AG09309 (cell line): ENCODE measurements at places on chromosomes 12 and 14.

DNA sequence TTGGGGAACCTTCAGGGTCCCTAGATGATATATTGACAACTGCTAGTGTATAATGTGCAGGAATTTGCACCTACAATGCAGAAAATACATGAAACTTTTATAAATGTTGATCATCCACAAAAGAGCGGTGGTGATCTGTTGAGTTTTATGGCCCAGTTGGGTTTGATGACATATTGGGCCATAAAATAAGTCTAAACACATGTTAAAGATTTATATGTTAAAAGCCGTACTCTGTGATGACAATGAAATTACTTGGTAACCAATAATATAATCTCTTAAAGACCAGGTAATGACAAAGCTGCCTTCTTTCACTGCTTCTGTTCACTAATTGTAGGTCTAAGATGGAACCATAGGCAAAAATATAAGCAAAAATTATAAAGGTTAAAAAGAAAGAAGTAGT is 61.6 kb downstream of the TMTC1 start:
- no peak for DNase-seq

- DNase-seq, result no peak
Measured at GRCh38 chr12:128643155-128643554, 180.6 kb downstream of the SLC15A4 start.

DNA sequence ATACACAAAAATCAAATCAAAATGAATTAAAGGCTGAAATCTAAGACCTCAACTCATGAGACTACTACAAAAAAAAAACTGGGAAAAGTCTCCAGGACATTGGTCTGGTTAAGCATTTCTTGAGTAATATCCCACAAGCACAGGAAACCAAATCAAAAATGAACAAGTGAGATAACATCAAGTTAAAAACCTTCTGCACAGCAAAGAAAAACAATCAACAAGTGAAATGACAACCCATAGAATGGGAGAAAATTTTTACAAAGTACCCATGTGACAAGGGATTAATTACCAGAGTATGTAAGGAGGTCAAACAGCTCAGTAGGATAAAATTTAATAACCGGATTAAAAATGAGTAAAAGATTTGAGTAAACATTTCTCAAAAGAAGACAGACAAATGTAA is 338.7 kb downstream of the SLC16A7 start:
- DNase-seq, result no peak

GRCh38 chr14:104396682-104397470 is 182.7 kb upstream of the C14orf180 start:
- no peak for DNase-seq

GRCh38 chr12:32052212-32052713 is 54.4 kb upstream of the BICD1 start:
- DNase-seq, result no peak

GRCh38 chr12:81034926-81035325 is 43.0 kb upstream of the ACSS3 start:
- no peak for DNase-seq

- no peak for DNase-seq
Measured at GRCh38 chr12:122929812-122930211, 33.9 kb upstream of the VPS37B start.

DNA sequence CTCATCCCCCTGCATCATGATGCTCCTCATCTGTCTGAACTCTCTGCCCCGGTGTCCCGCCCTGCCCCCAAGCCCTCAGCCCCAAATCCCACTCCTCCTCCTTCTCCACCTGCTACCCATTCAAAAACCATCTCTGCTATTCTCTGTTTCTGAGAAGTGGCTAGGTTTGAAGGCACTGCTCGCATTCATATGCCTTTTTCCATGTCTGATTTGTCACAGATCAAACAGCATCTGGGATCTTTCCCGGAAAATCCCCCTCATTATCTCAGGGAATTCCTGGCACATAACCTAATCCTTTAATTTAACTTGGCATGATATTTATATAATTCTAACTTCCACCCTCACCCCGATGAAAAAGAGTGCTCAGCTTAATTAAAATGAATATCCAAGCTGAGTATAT is 3.3 kb upstream of the ADAM20 start:
- no peak for DNase-seq

GRCh38 chr14:89330236-89331002 is 86.6 kb downstream of the FOXN3 start:
- DNase-seq, result peak; percentile 72

DNA sequence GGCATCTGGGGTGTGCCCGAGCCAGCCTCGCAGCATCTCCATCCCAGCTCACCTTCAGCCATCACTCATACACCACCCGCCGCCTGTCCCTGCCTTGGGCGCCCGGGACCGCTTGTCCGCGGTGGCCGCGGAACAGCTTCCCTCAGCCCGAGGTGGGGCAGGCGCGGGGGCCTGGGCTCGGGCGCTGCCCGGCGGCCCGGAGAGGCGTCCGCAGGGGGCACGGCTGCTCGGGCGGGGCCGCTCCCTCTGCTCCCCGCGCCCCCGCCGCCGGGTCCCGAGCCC is 430 bp downstream of the SLC41A2 start:
- no peak for DNase-seq

DNA sequence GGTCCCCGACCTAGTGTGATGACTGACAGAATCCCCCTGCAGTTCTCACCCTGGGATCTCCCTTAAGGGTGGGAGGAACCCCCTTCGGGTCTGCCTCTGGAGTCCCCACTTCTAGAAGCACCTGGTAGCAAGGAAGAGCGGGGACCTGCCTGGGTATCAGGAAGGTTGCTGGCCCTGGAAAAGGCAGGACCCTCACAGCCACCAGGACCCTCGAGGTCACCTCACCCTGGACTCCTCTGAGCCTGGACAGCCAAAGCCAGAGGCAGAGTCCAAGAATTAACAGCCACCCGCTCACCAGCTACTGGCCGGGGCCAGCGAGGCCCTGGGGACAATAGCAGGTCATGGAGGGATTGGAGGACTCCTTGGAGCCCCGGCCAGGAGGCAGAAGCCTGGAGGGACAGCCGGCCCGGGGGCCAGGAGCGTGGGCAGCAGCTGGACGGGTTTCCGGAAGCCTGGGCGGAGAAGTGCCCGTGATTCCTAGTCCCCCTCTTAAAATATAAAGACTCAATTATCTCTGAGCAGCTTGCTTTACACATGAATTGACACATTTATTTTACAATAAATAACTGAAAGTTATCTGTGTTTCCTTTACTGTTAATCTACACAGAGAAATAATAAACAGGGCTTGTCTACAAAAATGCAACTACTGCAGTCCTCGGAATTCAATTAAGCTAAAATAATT is 17.5 kb downstream of the BCL11B start:
- DNase-seq, result no peak

DNA sequence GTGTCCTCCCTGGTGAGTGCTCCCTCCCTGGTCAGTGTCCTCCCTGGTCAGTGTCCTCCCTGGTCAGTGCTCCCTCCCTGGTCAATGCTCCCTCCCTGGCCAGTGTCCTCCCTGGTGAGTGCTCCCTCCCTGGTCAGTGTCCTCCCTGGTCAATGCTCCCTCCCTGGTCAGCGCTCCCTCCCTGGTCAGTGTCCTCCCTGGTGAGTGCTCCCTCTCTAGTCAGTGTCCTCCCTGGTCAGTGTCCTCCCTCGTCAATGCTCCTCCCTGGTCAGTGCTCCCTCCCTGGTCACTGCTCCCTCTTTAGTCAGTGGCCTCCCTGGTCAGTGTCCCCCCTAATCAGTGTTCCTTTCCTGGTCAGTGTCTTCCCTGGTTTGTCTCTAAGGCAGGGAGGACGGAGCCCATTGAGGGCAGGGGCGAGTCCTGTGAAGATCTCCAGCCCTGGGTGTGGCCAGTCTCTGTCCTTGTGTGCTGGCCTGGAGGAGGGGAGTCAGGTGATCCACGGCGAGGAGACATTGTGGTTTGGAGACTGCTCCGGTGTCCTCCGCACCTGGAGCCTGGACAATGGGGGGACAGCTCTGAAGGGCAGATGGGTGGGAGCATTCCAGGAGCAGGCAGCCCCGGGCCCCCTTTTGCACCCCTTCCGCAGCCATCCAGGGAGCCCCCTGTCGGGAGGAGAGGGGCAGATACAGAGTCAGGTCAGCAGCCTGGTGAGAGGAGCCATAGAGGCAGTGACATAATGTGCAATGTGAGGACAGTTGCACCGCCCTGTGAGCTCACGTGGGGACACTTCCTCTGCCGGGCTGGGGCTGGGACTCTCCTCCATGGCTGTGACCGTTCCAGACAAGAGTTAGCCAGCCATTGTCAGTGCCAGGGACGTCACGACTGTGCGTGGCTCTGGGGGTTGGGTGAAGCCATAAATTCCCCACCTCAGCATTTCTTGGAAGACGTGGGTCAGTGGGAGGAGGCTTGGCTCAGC is 93.4 kb downstream of the ADGRD1 start:
- DNase-seq, result no peak

DNA sequence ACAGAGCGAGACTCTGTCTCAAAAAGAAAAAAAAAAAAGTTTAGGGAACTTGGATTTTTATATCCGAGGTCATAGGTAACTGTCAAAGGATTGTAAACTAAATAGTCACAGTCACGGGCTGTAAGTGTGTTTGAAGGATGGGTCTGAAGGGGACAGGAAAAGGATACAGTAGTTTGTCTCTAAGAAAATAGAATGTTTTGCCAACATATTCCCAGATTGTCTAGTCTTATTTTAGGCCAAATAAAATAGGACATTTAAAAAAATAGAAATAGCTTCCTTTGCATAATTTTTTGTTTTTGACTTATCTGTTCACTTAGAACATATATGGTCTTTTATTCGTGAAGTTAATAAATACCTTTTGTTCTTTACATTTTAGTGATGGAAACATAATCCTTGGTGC is 24.2 kb upstream of the REP15 start:
- no peak for DNase-seq

- DNase-seq, result no peak
Measured at GRCh38 chr14:57058319-57058718, 210.4 kb downstream of the EXOC5 start.

DNA sequence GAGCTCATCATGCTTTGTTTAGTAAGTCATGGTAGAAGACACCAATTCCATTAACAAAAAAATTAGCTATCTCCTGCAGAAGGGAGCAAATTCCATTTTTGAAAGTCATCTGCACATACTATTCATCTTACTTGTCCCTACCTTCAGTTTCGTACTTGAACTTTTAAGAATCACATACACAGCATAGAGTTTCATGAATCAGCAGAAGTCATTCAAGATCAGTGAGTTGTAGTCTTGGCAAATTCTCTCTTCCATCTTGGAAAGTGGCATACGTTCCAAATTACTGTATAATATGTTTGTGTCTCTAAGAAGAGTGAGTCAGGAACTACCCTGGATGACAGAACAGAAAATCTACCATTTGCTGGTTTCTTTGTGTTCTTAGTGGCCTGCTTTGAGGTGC is 14.1 kb downstream of the VRK1 start:
- no peak for DNase-seq

- no peak for DNase-seq
Measured at GRCh38 chr12:62328296-62328921, 68.2 kb downstream of the USP15 start.

DNA sequence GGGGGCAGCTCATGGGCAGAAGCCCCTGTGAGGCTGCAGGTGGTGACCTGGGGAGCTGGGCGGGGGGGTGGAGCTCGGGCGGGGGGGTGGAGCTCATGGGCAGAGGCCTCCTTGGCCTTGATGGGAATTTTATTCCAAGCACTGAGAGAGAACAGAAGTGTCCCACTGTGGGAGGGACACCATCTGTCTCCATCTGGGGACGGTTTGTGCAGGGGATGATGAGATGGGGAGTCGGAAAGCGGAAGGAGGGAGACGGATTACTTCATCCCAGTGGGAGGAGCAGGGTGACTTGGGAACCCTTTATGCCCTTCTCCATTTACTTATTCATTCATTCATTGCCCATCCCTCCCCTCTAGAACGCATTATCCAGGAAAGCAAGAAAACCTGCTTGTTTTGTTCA is 304.7 kb downstream of the ADGRD1 start:
- no peak for DNase-seq

GRCh38 chr12:66288121-66288520 is 14.2 kb upstream of the HELB start:
- no peak for DNase-seq

GRCh38 chr12:118548887-118549509 is 172.6 kb downstream of the SUDS3 start:
- no peak for DNase-seq

GRCh38 chr14:71460091-71460490 is 472.1 kb upstream of the RGS6 start:
- DNase-seq, result no peak

GRCh38 chr14:50233166-50233950 is 2.0 kb upstream of the SOS2 start:
- DNase-seq, result no peak

DNA sequence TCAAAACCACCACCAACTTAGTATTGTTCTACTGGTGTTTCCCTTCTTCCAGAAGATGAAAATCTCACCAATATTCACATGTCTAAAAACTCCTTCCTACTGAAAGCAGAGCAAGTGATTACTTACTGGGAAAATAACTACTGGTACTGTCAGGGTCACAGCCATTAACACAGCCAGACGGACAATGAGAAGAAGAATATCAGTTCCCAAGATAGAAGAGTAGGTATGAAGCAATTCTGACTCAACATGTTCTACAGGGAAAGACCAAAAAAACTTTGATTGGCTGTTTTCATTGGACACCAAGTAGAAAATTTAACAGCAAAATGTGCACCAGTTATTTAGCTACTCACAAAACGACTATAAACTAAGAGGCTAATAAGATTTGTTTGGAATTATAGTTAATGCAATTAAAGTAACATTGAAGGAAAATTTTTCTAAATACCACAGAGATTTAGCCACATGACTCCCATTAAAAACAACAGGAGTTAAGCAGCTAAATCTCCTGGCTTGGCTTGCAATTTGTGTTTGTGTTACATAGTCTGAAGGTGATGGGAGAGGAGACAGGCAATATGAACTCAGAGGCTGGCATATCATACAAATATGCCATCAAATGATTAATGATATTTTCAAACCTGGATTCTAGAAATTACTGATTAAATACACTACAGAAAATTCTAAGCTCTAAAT is 9.5 kb downstream of the SLC38A2 start:
- no peak for DNase-seq

DNA sequence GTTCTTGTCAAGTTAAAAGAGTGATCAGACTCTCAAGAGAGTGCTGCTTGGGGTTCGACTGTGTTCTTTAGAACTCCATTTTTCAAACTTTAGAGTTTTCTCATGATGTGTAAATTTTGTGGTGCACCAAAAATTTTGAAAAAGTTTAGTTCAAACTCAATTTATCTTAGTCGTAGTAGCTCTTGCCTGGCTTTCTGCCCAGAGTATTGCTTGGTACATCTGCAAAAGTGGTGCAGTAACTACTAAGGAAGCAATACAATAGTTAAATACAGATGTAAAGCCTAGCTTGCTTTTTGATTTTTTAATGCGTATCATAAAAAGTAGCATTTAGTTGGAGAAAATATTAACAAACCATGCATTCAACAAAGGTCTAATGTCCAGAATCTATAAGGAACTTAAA is 9.5 kb upstream of the CCDC91 start:
- DNase-seq, result no peak

DNA sequence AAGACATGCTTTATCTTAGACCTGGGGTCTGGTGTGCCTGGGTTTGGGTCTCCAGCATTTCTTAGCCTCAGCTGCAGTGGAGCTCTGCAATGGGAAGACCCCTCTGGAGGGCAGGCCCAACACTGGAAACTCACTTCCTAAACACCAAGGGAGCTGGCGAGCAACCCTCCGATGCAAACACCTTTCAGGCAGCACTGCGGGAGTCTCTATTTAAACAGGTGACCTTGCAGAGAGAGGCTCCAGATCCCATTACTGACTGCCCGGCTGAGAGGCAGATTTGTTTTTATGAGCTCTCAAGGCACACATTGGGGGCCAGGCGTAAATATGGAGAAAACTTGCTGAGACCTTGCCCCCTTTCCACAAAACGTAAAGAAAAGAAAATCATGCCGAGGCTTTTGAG is 195.5 kb downstream of the PAX9 start:
- no peak for DNase-seq

GRCh38 chr12:5220835-5221234 is 177.2 kb downstream of the KCNA5 start:
- no peak for DNase-seq
